ENCODE measurements at places on chromosomes 12 and 14.

GRCh38 chr14:104107101-104107581 lies 21.6 kb downstream of the ASPG start:
- no peak for DNase-seq

- no peak for DNase-seq
These were observed 28.1 kb downstream of the DYRK2 start for GRCh38 chr12:67676624-67677023.

DNA sequence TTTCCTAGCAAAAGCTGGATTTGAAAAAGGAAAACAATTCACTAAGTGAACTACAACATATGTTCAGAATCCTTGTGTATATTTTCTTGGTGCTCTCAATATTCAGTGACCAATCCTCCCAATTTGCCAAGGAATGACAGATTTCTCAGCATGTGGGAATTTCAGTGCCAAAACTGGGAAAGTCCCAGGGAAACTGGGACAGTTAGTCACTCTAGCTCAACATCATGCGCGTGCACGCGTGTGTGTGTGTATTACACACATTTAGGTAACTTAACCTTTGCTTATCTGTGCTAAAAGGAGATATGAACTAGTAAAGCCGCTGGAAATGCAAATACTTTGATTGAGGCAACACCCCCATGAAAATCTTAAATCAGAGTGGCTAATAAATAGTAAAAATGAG lies 26.1 kb upstream of the SLC6A13 start:
- DNase-seq, result no peak

DNA sequence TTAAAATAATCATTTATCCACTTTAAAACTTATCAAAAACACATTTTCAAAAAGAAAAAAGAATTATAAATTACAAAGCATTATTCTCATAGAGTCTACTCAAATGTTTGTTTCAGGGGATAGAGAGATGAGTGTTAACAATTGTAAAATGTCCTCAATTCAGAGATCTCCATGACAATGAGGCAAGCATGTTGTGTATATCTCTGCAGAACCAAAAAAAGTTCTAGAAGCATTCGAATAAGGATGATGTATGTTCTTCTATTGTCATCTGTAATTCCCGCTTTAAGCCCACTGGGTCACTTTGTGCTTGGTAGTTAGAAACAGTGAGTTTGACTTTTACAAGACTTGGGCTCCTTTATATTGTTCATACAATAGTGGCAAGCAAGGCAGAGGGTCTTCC lies 73.6 kb upstream of the CCDC198 start:
- DNase-seq, result no peak

GRCh38 chr12:59122784-59123183 lies 202.5 kb upstream of the LRIG3 start:
- DNase-seq, result no peak

DNA sequence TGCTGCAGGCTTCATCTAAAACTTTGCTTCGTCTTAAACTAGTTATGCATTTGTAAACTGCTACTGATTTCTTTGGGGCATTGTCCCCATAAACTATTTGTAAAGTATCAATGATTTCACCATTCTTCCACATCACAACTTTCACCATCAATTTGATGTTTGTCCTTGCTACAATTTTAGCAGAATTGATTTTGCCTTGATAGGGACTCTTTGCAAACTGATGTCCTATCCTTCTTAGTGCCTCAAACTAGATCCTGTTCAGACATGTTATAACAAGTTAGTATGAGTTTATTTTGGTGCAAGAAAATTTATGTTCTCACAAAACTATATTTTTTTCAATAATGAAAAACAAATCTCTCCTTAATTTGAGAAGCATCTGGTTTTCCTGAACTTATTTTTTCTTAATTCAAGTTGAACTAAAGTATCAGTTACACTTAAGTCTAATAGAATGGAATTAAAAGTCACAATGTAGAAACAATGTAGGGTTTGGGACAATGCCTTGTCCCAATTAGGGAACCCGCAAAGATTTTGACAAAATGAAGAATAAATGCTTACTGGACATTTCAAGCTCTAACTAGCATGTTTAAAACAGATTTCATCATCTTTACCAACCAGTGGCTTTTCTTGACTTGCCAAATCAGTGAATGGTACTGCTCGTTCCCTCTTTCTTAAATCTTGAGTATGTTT lies 10.1 kb upstream of the ARID4A start:
- DNase-seq, result no peak

GRCh38 chr12:71865166-71865713 lies 25.7 kb downstream of the TBC1D15 start:
- no peak for DNase-seq

DNA sequence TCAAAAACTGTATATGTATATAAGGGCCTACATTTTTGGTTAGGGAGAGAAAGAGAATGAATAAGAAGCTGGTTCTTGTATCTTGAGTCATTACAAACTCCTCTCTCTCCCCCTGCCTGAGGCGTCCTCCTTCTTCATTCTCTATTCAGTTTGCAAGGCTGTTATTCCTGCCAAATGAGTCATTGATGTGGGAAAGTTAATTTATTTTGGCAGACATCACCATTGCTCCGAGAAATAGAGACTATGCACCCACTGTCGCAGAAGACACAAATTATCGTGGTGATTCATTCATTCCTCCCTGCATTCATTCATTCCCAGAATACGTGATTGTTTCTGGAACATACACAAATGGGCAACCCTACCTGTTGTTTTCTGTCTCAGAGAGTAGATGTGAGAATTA lies 112.5 kb upstream of the MED13L start:
- no peak for DNase-seq

DNA sequence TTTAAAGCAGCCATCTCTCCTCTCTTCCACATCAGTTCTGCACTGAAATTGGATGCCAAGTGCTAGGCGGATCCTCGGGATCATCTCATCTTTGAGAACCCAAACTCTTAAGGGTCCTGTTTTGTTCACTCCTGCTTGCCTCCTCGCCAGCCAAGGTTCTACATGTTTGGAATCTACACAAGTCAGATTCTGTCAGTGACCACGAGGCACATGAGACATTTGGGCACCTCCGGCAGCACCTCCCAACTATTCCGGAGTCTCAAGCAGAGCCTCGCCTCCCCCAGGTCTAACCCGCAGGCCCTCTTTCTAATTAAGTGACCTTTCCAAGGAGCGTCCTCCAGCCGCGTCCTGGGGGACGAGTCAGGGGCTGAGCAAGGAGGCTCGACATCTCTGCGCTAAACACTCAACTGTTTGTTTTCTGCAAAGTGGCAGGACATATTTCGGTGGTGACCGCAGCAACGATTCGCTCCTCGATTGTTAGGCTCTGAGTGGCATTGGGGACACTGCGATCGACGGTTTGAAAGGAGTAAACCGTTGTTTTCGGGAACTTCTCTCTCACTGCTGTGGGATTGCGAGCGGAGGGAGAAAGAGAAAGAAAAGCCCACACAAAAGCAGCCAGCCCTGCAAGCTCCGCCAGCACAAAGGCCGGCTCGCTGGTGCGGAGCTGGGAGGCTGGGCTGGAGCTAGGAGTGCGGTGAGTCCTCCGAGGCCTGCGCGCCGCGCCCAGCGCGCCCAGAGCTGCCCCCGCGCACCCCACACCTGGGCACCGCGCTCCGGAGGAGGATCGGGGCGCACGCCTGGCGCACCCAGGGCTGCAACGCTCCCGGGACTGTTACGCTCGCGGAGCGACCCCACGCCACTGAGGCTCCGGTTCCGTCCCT lies 640 bp downstream of the ARMH4 start:
- peak; percentile 36 for DNase-seq

GRCh38 chr12:94460616-94460959 lies 921 bp upstream of the CEP83 start:
- peak; percentile 2 for DNase-seq

Measured in renal cortex interstitium (tissue), 15 donors.